H9 (cell line): ENCODE measurements at places on chromosomes 13 and 19. TPM values are rescaled to one million over a fixed set of nuclear protein-coding genes. Genes with fewer than 3 reads are reported as not detected.
A peak's percentile ranks its signal among the peaks of the same experiment; 100 is the strongest.

The SOHLH2 gene
- 0.92 and 1.3 TPM in 2 replicates for total RNA-seq

The RNF225 gene
- 2.0 and 2.1 TPM in 2 replicates for total RNA-seq

DNA sequence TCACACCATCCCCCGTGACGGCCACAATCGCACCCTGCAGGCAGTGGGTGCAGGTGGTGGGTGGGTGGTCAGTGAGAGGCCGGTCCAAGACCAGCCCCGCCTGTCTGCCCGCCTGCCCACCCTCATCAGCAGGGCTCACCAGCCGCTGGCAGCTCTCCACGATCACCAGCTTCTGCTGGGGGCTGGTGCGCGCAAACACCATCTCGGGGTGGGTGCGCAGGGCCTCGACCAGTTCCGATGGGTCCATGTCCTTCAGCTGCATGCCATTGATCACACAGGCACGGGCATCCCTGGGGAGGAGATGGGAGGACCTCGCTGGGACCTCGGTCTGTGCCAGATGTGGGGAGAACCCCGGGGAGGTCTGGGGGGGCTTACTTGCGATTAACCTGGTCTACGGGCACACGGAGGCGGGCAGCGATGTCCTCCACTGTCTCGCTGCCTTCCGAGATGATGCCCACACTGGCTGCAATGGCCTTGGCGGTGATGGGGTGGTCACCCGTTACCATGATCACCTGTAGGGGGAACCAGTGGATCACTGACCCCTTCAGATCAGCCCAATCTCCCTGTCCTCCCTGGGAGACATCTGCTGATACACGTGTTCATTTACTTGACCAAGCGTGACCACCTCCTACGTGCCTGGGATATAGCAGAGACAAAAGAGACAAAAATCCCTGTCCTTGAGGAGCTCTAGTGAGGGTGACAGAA lies 8.0 kb downstream of the ATP4A start:
- peak; percentile 74 for DNase-seq

- DNase-seq, result no peak
Observed at GRCh38 chr13:44906713-44907112, 82.6 kb downstream of the NUFIP1 start.
